NCI-H2081 treated with DMSO at 0.1 percent for 48 hours (cell line): ENCODE measurements at places on chromosomes 5 and 9.

DNA sequence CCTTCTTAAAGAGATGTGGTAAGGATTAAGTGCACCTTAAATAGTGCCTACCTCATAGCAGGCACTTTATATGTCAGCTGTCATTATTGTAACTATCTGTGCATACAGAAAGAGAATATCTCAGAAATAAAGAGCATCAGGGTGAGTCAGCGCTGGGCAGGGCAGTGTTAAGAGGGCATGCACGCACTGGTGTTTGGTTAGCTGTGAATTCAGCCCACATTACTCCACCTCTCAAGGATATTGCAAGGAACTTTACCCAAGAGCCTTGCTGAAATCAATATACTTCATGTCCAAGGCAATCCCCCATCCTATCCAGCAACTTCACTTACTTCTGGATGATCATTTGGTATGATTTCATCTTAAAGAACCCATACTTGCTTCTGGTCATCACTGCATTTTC is 300.9 kb downstream of the NTRK2 start:
- no peak for DNase-seq

GRCh38 chr5:76790632-76791290 is 28.1 kb upstream of the F2RL1 start:
- no peak for DNase-seq

- DNase-seq = no peak
These were observed 24.2 kb downstream of the NMRK1 start for GRCh38 chr9:75063556-75064305.

- no peak for DNase-seq
These were observed 169.2 kb downstream of the EDIL3 start for GRCh38 chr5:84215521-84215920.

- no peak for DNase-seq
These were observed 66.8 kb downstream of the RAB3C start for GRCh38 chr5:58649716-58650115.

DNA sequence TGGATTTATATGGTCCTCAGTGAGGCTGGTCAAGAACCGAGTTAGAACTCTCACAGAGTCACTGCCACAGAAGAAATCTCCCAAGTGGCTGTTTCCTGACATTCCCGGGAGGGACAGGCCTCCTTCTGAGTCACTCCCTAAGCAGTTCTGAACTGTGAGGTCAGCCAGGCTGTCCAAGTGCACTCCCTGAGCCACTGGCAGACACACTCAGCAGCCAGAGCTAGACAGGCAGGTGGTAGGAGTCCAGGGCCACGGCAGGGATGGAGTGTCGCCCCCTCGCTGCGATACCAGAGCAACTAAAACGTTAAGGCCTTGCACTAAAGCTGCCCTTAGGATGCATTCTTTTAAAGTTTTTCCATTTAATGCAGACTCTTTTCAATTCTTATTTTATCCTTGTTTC is 3.4 kb downstream of the IL4 start:
- no peak for DNase-seq

DNA sequence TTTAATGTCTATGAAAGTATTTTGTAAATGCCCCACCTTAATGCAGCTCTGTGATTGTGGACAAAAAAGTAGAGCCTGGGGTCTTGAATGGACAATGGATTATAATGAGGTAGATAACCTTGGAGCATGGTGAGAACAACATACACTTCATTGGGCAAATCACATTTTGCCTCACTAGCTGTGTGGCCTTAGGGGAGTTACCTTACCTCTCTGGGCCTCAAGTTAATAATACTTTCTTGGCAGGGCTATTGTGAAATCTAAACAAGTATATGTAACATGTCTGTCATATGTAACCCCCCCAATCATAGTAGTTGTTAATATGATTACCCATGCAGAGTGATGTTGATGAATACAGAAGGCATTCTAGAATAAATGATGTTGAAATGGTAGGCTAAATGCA is 213.6 kb upstream of the ANKRD55 start:
- DNase-seq = no peak

- DNase-seq = no peak
These were observed 7.0 kb downstream of the GRIN1 start for GRCh38 chr9:137145731-137146526.

- DNase-seq = no peak
These were observed 275.2 kb downstream of the CSNK1G3 start for GRCh38 chr5:123787136-123787535.

- no peak for DNase-seq
These were observed 39.5 kb upstream of the IQGAP2 start for GRCh38 chr5:76363352-76364225.

DNA sequence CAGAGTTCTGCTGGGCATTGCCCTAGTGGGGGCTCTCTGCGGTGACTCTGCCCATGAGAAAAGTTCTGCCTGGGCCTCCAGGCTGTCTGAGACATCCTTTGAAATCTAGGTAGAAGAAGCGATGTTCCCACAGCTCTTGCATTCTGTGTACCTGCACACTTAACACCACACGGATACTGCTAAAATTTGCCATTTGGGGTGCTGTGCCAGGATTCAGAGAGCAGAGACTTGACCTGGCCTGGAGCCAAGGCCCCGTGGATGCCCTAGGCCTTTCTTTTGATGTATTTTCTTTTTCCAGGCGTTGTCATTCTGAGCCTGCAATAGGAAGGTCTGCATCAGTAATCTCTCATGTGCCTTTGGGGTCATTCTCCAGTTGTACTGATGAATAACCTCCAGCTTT is 89.3 kb upstream of the IL12B start:
- no peak for DNase-seq

DNA sequence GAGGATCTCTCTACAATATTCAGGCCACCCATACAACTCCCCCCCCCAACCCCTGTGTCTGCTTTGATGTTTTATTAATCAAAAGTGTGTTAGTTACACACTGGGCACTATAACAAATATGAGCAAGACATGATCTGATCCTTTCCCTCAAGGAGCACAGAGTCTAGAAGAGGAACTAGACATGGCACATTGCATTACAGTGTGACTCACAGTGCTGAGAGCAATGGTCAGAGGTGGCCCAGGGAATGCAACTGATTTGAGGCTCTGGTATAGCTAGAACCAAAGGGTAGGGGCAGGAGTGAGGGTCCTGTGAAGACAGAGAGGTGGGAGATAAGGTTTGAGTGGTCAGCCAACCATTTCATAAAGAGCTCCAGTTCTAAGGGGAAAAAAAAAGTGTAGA is 539.2 kb downstream of the ACTL7B start:
- no peak for DNase-seq

DNA sequence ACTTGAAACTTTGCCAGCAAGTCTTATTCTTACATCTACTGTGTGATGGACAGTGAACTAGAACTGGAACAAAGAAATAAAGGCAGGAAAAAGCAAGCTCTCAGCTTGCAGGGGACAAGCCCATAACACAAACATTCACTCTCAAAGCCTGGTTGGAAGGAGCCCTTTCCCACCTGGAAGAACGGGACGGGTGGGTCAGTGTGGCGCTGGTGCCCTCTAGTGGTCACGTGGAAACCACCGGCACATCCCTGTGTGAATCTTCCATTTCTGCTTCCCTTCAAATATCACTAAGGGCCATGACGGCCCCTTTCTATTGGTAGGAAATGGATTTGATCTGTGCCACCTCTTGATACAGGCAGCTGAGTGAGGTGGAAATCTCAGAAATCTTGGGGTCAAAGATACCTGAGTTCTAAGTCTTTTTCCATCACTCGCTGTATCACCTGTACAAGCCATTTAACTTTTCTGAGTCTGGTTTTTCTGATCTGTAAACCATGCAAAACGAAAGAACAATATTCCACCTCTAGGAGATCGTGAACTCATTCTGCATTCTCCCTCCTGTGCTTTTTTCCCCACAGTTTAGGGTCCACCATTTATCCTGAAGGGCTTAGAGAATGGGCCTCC is 211.6 kb downstream of the MSX2 start:
- DNase-seq = no peak

DNA sequence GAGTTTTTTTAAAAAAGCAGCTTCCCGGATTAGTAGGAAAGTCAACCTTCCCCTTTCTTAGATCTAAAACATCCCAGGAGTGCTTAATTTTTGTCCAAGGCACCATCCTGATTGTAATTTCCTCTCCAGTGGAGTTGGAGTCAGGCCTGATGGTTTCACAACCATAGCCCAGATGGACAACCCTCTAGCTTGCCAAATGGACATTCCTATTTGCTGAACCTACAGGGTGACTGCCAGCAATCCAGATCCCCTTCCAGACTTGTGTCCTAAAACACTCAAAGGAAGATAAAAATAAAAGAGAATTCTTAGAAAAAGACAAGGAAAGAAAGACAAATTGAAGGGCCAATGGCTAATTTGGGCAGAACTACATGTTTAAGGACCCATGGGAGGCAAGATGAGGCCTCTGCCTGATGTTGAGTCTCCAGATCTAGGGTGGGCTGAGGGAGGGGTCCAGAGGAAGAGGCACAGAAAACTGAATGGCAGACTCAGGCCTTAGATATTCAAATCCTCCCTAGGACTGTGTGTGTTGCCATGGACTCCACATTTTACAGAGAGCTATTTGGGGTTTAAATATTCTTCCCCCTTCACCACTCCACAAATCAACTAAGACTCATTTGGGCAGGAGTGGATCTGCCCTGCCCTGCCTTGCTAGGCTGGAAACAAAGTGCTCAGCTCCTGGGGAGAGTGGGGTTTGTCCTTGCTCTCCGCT is 38.5 kb upstream of the SLC44A1 start:
- DNase-seq = no peak

DNA sequence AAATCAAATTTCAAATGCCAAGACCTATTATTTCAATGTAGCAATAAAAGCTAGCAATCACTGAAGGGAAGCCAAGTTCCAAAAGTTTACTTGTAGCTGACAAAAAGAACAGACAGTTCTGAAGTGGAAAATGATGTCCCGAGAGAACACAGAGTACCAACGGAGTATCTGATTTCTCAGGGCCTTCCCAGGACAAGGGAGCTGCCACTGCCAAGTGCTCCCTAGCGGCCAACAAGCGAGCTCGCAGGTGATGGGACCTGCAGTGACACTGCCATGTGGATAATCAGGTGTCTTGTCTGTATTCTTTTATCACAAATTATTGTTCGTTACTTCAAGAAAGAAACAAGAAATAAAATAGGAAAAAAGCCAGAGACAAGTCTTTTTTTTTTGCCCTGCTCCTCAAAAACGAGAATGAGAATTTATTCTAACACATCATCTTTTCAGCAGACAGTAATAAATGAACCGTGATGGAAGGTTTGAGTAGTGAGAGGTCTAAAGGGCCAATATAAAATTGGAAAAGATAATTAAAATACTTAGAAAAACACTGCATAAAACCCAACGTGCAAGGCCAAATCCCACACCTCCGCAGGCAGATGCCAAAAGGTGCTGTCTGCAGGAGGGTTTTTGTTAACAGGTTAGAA is 159.4 kb downstream of the MYO10 start:
- no peak for DNase-seq

GRCh38 chr5:167332309-167332708 is 959.1 kb upstream of the WWC1 start:
- no peak for DNase-seq

- no peak for DNase-seq
These were observed 14.7 kb upstream of the CRHBP start for GRCh38 chr5:76938177-76938576.

DNA sequence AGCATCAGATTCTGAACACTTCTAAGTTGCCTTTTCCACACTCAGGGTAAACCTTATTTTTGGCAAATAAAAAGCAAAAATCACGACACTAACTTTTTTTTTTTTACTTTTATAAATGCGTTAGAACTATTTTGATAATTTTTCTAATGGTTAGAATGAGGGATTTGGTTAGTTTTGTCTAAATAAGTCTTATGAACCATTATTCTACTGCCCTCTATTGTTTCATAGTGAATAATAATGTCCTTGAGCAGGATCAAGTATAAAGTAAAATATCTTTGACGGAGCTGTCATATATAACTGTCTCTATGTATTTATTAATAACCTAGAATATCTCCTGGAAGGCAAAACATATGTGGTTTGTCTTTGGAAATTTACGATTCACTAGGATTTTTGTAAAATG is 631.8 kb downstream of the GABRG2 start:
- no peak for DNase-seq

GRCh38 chr5:154475591-154476353 is 2.3 kb downstream of the HAND1 start:
- no peak for DNase-seq

DNA sequence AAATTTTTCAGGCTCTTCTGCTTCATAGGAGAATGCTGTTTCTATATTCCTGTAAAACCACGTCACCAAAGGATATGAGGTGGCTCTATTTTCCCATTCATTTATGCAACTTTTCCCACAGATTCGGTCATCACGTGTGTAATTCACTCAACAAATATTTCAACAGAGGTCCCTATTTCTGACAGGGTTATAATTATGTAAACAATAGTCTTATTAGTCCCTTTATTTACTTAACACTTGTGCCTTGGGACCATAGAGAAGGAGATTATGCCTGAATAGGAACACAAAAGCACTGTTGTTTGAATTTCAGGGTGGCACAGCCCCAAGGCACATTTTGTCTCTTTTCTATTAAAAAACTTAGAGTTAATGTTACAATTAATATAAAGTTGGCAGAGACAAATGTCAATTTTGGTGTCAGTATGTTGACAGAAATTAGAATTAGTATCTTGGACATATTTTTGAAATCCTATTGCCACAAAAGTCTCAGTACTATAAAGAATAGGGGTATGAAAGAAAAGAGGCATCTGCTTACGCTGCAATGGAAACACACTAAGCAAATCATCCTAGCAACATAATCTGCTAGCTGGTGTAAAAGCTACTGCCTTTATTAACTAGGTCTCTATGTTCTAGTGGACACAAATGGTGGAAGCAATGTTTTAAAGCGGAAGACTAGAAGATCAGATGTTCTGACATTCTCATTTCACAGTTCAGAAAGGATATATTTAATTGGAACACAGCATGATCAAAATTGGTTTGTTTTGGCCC is 229.1 kb upstream of the TBCA start:
- peak; percentile 86 for DNase-seq

DNA sequence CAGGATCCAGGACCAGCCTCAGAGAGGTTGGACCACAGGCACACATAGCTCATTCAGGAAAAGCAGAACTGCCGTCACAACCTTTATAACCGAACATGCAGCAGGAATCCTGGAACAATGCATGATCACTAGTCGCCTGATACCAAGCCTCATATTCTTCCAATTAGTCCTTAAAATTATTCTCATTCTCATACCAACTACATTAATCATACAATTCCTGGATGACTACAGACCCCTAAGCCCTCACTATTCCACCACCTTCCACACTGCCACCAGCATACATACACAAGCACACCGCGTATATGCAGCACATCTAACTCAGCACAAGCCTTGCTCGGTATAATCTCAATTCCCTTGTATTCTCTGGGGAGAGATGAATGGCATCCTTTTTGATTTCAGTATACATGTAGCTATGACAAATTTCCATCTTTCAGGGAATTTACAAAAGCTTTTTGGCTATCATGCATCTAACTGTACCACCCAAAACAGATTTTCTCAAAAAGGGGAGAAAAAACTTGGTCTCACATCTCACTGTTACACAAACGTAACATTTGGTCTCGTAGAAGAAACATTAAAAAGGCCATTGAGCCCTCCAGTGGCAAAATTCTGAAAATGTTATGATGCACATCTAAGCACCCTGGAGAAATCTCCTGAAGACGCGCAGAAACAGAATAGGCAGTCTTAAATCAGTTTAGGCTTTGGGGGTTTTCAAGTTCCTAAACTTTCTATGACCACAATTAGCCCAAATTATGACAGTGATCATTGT is 46.2 kb downstream of the MCTP1 start:
- DNase-seq = no peak

- no peak for DNase-seq
These were observed 3.7 kb downstream of the CNTLN start for GRCh38 chr9:17138503-17138902.
